Muscle of arm (tissue), 14 donors: ENCODE measurements at places on chromosomes 3 and 15. TPM values are rescaled to one million over a fixed set of nuclear protein-coding genes. Genes with fewer than 3 reads are reported as not detected.

DNA sequence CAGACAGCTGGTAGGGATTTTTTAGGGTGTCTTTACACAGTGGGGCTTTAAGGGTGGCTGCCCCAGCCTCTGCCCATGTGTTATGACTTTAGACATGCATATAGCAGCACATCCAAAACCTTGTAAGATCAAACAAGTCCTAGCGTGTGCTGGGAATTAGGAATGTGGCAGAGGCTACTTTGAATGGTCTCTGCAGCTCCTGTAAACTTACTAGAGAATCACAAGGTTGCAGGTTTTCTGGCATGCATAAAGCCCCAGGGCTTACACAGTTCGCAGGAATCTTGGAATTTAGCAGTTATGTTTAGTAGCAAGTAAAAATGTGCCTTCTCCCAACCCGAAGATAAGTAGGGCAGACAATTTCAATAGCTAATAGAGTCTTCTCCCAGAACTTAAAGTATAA lies 46.9 kb upstream of the COL6A6 start:
- DNase-seq: no peak

GRCh38 chr15:33215941-33216872 lies 21.7 kb upstream of the FMN1 start:
- DNase-seq: no peak

DNA sequence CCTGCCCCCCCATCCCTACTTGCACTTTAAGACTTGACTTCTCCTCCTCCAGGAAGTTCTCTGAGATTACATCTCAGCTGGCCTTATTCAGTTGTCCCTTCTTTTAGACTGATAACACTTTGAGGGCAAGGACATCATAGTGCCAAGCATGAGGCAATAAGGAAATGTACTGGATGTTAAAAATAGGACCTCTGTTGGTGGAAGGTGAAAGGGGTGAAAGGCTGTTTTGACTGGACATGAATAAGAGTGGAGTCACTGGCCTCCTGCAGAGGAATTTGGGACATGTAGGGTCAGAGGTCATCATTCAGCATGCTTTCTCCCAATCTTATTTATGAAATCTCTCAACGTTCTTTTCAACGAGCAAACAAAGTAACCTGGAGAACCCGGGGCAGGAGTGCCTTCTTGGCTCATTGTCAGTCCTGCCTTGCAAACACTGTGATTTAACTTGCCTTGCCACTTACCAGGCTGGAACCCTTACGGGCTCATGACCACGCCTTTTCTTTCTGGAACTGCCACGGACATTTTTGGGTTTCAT lies 38.6 kb downstream of the TRIM71 start:
- no peak for DNase-seq

GRCh38 chr3:62556121-62556815 lies 182.9 kb upstream of the FEZF2 start:
- DNase-seq: no peak

DNA sequence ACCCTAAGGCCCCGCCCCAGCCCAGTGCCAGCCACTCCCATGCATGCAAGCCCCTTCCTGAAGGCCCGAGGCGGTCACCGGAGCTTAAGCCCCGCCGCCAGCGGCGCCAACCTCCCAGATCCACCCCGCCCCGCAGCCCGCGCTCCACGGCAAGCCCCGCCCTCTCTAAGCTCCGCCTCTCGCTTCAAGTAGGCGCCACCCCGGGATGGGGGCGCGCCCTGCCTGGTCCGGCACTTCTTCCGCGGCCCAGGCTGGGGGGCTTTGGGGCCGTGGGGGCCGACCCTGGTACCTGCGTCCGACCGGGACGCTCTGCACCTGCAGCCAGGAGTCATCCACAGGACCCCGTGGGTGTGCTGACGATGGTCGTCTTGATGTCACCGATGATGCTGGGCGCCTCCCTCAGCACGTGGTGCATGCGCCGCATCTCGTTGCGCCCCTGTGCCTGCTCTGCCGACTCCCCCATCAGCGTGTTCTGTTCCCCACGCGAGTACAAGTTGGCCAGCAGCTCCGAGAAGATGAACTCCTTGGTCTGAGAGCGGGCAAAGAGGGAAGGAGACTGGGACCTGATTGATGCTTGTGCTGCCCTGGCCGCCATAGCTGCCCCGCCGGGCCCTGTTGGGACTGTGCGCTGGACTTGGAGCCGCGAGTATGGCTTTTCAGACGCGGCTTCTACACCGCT lies 26.1 kb upstream of the CSPG4 start:
- DNase-seq: peak; percentile 89

DNA sequence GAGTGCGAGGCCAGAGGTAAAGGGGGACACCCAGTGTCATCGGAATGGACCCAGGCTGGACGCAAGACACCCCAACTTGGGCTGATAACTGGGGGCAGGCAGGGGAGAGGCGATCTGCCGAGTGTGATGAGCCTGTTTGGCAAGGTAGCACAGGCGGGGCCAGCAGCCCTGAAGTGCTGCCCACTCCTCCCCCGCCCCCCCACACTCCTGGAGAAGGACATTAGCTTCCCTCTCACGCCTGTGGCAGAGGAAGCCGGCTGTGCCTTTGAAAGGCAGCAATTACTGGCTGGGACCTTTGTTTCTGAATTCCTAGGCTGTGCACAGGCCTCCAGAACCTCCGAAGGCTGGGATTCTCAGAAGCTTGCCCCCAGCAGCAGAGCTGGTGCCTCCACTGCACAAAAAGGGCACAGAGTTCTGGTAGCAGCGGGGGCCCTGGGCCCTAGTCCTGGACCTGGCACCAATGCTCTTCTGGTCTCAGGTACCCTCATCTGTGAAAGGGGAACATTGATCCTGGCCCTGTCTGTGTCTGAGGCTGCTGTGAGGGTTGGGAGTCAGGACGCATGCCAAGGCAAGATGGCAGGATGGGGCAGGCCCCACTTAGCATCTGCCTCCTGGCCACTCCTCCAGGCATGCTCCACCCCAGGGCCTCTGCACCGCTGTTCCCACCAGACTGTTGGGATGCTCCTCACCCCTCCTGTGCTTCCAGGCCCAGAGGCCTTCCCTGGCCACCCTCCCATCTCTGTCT lies 28.6 kb downstream of the IQSEC1 start:
- DNase-seq: no peak

DNA sequence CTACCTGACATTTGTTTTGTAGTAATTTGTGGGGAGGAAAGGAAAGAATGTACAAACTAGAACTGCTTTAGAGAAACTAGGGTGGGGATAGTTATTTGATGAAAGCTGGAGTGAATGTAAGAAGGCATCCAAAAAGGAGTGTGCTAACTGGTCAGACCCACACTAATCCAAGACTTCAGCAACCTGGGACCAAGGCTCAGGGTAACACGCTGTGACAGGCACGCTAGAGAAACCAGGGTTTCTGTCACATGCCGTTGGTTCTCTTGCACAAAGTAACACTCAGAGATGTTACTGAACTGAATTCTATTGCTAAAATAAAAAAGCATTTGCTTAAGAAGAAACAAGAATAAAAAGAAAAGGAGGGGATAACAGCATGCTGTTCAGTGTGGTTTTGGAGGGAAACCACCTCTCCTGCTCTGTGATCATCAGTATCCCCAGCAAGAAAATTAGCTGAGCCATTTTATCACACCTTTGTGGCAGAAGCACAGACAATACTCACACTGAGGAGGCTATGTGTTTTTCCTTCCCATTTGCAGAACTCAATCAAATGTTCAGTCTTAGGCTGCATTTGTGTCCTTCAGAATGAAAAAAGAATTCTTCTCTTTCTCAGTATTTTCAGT lies 2.8 kb upstream of the CCDC80 start:
- DNase-seq: no peak

DNA sequence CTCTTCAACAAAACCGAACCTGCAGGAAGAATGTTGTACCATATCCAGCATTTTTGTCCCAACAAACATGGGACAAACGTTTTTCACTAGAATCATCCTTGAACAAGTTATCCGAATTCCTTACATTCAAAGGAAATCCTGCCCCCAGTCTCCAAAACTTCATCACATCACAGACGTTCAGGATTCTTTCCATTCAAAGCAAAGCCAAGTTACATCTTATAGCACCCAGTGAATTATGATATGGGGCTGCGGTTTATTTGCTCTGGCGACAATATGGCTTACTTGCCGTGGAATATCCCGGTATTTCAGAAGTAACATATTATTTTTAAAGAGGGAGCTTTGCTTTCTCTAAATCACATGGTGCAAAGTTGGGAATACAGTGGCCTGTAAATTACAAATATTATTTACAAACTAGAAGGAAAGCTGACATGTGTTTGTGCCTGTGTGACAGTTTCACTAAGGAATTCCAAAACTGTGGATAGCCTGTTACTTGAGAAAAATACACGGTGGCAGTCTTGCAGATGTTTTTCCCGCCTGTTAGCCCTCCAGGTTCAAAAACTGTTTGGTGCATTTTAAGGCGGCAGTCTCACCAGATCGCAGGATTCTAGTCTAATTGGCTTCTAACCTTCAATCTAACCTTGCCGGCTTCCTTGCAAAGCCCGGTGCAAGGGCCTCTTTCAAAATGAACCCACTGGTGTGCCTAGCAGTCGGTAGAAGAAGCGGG lies 736 bp upstream of the MBNL1 start:
- DNase-seq: peak; percentile 79

- DNase-seq: no peak
These were observed 609.1 kb upstream of the BCHE start for GRCh38 chr3:166446291-166446690.

DNA sequence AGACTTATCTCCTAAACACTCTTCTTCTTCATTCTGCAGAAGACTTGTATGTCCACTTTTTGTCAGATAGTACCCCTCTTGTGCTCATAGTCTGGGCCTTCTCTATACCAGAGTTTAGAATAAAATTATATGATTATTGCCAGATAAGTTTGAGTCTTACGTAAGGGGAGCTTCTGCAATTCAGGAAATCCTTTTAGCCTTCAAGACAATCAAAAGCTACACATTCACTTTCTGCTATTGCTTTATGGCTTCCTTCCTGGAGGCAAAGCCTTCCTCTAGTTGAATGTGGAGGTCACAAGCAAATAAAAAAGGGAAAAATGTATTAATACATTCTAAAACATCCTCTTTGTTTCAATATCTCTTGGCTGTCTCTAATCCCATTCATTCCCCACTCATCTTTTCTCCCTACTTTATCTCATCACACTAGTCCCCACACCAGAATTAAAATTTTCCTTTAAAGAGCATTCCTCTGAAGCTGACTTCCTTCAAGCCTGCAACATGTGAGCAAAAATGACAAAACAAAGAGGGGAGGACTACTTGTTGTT lies 186.8 kb downstream of the CPNE4 start:
- no peak for DNase-seq

DNA sequence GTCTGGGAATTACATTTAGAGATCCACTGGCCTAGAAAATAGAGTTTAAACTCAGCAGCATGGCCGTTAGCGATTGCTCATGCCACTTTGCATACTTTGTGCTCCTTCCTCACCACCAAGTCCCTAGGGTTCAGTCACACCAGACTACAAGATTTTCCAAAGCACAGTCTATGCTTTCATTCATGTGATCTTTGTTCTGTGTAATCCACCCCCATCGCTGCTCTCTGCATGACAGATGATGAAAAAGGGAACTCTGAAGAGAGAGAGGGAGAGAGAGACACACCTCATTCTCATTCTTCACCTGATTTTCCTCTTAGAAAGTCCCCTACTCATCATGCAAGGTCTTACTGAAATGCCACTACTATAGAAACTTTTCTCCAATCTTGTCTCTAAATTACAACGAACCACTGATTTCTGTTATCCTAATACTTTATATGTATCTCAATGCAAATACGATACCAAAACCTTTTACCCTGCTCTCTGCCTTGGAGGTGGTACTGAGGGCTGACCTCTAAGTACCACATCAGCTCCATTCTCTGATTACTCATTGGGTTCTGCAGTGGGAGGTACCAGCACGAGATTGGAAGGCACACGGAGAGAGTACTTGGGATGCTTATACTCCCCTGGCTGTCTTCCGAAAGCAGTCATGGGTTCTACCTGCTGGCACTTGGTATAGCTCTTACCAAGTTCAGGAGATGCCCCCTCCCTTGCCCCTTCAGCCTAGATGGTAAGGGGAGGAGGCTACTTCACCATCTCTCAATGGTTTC lies 1.1 kb upstream of the PARP15 start:
- no peak for DNase-seq

DNA sequence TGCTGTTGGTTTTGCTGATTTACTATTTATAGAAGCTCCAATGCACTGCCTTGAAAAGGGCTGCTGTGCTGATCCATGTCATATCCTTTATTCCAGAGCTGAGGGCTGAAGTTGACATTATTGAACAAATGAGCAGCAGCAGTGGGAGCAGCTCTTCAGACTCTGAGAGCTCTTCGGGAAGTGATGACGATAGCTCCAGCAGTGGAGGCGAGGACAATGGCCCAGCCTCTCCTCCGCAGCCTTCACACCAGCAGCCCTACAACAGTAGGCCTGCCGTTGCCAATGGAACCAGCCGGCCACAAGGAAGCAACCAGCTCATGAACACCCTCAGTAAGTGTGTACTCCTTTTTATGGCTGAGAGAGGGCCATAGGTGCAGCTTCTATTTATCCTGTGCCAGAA lies 8.8 kb downstream of the EAF1 start:
- DNase-seq: no peak

DNA sequence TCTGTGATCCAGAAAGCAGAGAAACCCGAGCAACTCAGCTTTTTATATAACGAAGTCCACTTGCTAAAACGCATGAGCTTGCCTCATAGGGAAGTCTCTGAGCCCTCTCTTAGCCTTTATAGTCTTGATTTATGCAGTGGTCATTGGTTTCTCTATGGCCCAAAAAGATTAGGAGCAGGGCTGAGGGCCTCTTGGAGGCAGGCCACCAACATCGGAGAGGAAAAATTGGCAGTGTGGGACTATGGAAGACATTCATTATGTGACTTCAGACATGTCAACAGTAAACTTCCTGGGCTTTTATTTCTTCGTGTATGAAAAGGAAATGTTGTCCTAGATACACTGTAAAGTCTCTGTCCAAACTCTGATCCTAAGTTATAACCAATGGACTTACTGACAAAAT lies 13.5 kb downstream of the RAB8B start:
- no peak for DNase-seq

DNA sequence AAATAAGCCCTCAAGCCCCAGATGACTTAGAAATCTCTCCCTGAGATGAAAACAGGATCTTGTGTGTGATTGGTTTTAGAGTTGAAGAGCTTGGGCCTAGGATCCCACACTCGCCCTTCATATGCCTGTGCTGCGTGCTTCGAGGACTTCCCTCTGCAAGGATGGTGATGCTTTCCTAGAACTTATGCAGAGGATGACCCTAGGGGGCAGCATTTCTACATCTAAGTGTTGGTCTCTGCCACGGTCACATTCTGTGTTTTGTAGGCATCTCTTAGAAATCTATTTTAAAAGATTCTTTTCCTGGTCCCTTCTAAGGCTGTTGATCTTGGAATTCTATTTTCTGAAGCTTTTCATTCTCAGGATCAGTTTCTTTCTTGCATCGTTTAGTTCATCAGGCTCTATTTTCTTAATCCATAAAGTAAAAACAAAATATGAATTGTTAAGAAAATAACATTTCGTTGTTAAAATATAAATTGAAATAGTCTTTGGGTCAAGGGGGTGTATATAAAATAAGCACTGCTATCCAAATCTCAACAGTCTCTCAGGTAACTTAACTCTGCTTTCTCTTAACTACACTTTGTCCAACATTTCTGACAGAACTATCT lies 45.7 kb downstream of the WDR76 start:
- peak; percentile 63 for DNase-seq

ZKSCAN7 gene
- 9.4 TPM for polyA plus RNA-seq

EXOSC7 gene
- polyA plus RNA-seq: 39.2 TPM

STAB1 gene
- polyA plus RNA-seq: 31.0 TPM
